ENCODE measurements at places on chromosomes 16 and 17.

DNA sequence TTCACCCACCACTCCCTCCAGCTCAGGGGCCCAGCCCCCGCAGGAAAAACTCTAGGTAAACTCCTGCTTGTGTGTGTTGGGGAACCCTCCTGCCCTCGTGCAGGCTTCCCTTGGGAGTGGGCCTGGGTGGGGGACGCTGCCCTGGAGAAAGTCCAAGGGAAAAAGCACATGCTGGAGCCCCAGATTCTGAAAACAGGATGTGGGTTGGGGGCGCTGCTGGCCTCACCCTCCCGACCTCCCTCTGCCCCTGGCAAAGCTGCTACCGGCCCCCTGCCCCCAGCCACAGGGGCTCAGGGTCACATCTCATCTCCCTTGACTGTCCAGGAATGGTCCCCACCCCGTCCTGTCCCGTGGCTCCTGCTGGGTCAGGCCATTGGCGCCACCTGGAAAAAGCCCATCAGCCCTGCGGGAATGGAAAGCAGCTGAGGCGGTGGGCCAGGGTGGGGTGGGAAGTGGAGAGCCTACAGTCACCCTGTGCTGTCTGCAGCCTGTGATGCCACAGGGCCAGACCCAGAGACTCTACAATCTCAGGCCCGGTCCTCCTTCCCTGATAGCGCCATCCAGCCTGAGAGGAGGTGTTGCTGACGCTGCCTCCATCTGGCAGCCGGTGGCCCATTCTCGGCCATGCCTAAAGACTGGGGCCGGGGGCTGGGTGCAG, 2.5 kb upstream of the GJD3 start:
- no peak for DNase-seq

GRCh38 chr16:52101246-52101645, 445.7 kb downstream of the TOX3 start:
- DNase-seq: no peak

GRCh38 chr17:77914385-77915254, 43.9 kb upstream of the TNRC6C start:
- DNase-seq: no peak

DNA sequence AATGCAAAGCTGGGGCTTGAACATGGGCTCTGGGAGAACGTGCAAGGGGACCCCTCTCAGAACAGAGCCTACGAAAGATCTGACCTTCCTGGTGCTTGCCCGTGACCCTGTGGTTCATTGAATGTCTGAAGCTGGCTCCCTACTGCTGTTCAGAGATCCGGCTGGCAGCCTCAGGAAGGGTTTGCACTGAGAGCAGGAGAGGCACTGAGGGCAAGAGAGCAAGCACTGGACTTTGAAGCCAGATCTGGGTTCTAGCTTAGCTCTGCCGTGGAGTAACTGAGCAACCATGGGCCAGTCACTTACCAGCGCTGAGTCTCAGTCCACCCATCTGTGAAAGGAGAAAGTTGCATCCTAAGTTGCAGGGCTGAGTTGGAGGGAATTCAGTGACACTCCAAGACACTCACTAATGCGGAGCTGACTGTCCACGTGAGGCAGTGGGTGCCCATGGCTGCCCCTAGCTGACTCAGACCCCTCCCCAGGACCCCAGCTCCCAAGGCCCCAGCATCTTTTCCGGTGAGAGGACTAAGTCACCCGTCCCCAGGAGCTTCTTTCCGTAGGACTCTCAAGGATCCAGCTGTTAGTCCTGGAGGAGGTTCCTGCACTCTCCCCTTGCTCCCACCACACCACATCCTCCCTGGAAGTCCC, 41.3 kb downstream of the BEAN1 start:
- DNase-seq: no peak

DNA sequence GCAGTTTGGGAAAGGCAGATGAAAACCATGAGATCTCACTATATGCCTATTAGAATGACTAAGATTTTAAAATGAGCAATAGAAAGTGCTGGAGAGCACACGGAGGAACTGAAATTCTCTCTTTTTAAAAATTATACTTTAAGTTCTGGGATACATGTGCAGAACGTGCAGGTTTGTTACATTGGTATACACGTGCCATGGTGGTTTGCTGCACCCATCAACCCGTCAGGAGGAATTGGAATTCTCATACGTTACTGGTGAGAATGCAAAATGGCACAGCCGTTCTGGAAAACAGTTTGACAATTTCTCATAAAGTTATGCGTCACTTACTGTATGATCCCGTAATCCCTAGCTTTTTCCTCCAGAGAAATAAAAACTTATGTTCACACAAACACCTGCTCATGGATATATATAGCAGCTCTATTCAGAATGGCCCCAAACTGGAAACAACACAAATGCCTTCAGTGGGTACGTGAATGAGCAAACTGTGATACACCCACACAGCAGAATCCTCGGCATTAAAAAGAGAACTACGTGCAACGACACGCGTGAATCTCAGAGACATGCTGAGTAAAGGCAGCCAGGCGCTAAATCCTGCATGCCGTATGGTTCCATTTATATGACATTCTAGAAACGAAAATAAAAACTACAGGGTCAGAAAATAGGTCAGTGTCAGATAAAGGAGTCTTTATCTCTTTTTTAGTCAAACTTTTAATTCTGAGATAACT, 11.8 kb downstream of the PIK3R6 start:
- DNase-seq: no peak

DNA sequence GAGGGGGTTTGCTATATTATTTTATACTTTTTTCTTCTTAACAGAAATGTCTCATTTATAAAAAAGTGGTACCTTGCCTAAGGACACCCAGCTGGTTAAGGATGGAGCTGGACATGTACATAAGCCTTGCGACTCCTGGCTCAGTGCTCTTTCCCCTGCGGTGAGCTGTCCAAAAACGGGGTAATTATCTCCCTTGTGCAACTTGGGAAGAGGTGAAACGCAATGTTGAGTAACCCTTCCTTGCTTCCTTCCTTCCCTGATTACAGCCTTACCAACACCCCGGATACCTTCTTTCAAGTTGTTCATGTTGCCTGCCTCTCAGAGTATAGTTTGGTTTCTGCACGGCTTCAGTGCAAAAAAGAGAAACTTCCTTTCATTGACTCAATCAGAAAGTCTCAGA, 94.1 kb upstream of the XYLT1 start:
- no peak for DNase-seq

- no peak for DNase-seq
Measured at GRCh38 chr17:67759355-67760171, 41.8 kb downstream of the NOL11 start.

DNA sequence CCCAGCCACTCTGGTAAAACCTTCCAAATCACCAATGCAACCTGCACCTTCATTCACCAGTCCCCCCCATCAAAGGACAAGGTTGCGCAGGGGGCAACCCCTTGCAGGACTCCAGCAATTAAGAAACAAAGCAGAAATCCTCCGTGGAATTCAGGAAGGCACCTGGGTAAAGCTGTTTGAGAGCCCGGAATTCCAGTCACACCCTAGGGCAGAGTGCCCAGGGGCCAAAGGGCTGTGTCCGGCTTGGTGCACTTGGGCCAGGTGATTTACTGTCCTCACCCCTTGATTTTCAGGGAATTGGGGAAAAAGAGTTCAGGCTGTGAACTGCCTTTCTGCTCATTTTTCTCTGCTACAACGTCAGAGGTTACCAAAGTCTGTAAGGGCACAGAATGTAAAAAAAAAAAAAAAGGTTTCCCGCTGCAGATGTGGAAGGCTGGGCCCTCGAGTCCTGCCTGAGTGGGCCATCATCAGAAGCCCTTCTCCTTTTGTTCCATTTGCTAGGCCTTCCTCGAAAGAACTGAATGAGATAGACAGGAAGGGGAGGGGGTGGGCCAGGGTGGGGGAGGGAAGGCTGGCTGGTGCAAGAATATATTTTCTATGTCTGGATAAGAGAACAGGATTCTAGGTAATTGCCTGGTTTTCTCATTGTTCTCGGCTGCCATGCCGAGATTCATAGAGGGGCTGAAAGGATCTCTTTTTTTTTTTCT, 266.5 kb upstream of the PSMD7 start:
- DNase-seq: no peak

GRCh38 chr17:59695945-59696681, 11.1 kb downstream of the PTRH2 start:
- DNase-seq: no peak
